COR-L47 (cell line): ENCODE measurements at places on chromosomes 12 and 14.

DNA sequence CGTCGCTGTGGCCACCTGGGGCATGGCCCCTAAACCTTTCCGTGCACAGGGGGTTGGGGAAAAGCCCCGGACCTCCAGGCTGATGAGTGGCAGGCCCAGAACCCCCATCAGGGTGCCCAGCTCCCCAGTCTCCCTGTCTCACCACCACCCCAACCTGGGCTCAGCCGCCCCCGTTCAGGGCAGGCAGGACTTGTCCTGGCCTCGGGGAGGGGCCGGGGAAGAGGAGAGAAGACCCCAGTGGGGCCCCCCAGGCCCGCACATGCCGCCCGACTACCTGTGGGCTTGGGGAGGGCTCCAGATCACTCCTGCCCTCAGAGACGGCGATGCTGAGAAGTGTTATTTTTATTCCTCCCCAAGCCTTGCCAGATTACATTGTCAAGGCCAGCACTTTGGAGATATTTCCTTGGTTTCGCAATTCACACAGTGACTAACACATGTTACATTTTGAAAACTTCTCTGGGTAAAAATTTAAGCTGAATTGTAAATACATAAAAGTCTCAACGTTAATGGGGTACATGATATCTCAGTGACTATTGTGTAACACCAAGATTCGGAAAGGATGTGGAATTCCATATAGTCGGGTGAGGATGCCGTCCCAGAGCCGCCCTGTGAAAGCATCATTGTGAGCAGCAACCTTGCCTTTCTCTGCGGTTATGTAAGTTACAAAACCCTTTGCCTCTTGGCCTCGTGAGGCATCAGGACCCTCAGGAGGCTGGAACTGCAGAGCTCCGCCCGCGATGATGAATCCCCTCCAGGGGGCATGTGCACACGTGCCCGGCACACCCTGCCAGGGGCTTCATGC lies 85.6 kb upstream of the DIO3 start:
- no peak for DNase-seq

DNA sequence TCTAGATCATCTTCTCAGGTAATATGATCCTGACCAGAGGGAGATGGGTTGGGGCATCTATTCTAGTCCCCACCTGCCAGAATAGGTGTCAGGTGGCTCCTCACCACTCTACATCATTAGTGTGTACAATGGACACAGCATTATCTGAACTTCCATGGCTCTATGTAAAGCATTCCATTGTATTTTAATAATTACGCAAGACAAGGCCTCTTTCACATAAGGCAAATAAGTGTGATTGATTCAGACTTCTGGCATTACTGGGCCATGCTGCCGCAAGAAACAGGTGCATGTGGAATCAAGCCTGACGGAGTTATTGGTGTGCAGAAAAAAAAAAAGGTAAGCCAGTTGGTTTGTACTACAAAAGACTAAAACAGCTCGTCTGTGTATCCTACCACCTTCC lies 3.1 kb upstream of the DDHD1 start:
- no peak for DNase-seq

DNA sequence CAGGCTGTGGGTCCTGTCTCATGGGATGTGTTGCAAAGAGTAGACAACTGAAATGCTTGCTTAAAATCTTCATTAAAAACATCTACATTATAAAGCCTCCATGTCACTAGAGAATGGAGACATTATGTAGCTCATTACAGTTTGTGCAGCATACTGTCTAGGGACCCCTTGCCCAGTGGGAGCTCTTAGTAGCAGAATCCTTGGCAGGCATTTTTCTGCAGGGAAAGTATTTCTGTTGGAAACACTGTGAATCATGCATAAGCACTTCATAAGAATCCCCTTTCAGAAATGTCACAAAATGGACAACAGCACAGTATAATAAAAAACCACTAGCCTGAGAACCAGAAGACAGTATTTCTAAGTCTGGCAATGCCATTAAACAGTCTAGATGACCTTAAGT lies 174.3 kb downstream of the MGAT4C start:
- no peak for DNase-seq

DNA sequence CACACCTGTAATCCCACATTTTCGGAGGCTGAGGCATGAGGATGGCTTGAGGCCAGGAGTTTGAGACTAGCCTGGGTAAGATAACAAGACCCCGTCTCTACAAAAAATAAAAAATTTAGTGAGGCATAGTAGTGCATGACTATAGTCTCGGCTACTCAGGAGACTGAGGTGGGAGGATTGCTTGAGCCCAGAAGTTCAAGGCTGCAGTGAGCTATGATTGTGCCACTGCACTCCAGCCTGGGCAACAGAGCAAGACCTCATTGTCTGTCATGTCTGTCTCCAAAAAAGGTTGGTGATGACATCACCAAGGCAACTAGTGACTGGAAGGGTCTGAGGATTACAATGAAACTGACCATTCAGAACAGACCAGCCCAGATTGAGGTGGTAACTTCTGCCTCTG lies 83.5 kb upstream of the COCH start:
- DNase-seq, result no peak

GRCh38 chr14:20578784-20579502 lies 8.9 kb downstream of the RNASE11 start:
- DNase-seq, result no peak

DNA sequence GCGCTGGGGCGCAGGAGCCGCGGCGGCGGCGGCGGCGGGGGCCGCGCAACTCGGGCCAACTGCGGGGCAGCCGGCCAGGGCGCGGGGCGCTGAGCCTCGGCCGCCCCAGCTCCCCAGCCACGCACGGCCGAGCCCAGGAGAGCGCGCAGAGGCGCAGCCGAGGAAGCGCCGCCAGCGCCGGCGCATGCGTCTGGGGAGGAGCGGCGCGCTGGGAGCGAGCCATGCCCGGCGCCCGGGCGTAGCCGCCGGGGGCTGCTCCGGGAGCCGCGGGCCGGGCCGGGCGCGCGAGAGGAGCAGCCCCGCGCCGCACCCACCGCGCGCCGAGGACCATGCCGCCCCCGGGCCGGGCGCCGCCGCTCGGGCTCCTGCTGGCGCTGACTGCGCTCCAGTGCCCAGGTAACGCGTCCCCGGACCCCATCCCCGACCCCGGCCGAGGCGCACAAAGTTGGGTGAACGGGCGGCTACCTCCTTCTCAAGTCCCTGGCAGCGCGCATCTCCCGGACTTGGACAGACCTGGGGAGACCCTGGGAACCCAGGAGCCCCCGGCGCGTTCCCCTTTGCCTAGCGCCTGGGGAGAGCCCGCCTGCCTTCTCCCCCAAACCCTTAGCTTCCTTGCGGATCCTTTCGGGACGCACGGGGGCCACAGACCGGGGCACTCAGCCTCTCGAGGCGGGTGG lies 121.4 kb downstream of the AACS start:
- DNase-seq, result no peak

GRCh38 chr12:47188576-47189441 lies 109.0 kb upstream of the AMIGO2 start:
- DNase-seq, result no peak

DNA sequence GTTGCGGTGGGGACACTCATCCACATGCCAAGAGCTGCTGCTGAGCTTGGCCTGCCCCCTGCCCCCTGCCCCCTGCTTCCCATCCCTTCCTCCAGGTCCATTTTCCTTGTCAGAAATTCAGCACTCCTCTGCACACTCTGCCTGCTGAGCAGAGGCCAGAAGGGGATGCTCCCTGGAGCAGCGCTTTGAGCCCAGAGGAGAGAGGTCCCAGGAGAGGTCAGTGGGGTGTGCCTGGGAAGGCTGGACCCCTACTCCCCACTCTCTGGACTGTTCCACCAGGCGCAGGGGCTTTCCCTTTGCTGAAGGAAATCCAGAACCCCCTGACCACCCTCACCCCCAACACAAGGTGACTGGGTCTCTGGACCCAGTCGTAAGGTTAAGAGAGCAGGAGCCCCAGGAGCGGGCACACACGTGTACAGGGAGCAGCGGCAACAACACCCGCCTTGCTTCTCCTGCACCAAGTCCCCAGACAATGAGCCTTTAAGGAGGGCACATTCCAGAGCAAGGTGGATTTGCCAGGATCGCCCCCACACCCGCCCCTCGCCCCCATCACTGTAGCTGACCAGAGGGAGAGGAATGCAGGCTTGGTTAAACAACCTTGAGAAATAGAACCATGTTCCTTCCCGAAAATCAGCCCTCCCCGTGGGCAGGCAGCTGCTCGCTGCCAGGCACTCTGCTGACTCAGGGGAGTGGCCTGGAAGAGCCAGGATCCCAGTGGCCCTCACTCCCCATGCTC lies 30.7 kb downstream of the ISCA2 start:
- no peak for DNase-seq

DNA sequence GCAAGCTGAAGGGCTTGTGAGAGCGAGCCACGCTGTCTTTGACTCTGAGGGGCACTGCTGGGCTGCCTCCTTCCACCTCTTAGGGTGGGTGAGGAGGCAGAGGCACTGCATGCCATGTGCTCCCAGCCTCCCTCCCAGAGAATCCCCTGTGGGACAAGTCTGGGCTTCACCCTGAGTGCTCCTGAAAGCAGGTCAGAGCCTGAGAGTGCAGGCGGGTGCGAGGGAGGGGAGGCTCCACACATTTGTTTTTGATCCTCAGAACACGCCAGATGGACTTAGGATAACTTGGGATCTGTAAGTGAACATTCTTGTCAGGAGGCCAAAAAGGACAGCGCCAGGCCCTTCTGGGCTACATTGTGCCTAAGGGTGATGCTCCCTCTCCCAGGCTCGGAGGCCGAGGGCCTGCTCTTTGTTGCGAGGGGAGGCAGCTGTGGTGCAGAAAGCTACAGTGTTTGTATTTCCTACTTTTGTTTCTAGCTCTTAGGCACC lies 155.4 kb downstream of the TMX1 start:
- no peak for DNase-seq

DNA sequence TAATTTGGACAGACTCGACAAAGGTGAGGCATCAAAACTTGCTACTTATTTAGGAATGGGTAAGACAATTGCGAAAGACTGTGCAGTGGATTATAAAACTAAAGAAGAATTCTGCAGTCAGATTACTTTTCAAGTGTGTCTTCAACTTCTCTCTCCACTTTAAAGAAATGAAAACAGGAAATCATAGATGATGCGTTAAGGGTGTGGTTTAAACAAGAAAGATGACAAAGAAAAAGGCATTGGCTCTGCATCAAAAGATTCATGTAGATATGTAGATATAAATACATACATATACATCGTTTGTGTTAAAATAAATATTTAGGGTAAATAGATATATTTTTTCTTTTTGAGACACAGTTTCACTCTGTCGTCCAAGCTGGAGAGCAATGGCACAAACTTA lies 74.6 kb upstream of the PARP11 start:
- DNase-seq, result no peak

DNA sequence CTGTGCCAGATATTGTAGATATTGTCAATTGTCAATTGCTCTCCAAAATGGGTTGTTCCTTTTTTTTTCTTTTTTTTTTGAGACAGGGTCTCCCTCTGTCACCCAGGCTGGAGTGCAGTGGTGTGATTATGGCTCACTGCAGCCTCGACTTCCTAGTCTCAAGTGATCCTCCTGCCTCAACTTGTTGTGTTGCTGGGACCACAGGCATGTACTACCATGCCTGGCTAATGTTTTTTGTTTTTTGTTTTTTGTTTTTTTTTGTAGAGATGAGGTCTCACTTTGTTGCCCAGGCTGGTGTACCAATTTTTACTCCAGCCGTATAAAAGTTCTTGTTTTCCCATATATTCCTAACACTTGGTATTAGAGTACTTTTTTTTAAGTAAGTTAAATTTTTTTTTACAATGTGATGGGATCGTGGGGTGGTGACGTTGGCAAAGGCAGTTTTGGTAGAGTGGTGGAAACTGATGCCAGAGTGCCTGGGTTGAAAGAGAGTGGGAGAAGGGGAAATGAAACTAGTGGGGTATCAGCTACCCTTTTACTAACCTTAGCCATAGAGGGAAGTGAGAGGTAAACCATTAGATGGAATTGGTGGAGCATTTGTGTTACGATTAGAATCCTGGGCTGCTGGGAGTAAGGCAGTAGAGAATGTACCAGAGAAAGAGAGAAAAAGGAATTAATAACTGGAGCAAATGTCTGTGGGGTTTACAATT lies 33.0 kb upstream of the CFAP54 start:
- DNase-seq, result no peak
